ENCODE measurements at places on chromosomes 2 and 18.
A peak's percentile ranks its signal among the peaks of the same experiment; 100 is the strongest.

DNA sequence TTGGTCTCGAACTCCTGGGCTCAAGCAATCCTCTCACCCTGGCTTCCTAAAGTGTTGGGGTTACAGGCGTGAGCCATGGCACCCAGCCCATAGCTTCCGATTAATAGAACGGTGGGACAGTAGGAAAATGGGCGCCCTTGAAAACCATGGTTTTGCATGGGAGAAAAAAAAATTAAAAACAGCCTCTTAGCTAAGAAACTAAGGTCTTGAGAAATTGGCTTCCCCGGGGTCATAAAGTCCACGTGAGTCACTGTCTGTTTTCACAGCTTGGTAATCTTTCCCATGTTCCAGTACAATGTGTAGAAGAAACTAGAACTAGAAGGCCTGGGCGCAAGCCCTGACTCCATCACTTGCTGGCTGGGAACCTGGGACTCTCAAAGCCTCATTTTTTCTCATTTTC lies 20.7 kb downstream of the B3GNT2 start:
- no peak for DNase-seq

- no peak for DNase-seq
Measured at GRCh38 chr2:1749489-1750119, 5.3 kb upstream of the PXDN start.

GRCh38 chr2:985317-985898 lies 34.8 kb downstream of the SNTG2 start:
- no peak for DNase-seq

GRCh38 chr2:161237392-161238264 lies 70.6 kb upstream of the PSMD14 start:
- peak; percentile 63 for DNase-seq

- DNase-seq: no peak
Measured at GRCh38 chr2:46135228-46135855, 161.9 kb upstream of the EPAS1 start.

- no peak for DNase-seq
Measured at GRCh38 chr2:124145982-124146381, 120.9 kb downstream of the CNTNAP5 start.

DNA sequence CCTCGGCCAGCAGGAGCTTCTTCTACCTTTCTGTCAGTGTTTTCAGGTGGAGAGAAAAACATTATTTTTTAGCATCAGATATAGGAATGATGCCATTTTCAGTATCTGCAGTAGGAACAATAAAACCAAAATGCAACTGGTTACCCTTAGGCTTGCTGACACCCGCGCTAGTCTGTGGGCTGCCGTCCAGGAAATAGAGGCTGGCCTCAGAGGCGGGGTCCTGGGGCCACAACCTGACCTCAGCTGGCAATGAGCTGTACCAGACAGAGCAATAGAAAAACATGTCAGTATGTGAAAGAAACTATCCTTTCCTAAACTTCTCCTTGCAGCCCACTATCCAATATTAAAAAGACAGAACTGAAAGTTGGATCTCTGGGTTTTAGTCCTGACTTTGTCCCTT lies 4.6 kb upstream of the ST6GAL2 start:
- DNase-seq: no peak

DNA sequence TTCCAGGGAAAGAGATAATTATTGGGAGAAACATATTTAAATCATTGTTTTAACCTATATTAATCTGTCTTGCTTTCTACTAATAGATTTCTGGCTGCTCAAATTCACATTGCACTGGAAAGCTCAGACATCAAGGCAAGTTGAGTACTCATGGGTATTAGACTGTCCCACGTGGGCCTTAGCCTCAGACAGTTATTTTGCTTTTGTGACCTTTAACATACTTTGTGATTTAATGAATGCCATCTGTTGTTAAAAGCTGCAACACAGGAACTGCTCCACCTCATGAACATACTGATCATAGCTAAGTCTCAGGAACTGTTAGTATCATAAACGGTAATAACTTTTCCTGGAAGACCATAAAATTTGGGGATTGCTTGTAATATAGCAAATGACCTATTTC lies 2.7 kb upstream of the LCT start:
- DNase-seq: no peak

DNA sequence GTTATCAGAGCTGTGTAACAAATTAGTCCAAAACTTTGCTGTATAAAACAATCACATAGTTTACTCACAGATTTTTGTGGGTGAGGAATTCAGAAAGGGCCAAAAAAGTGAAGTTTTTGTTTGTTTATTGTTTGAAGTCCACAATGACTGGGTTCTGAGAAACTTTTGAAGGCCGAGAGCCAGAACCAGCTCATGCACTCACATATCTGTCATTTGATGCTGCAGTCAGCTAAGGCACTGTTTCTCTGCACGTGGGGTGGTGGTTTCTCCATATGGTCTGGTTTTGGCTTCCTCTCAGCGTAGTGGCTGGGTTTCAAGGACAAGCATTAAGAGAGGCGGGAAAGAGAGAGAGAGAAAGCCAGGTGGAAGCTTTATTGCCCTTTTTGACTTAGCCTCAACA lies 131.8 kb downstream of the TWIST2 start:
- DNase-seq: no peak

DNA sequence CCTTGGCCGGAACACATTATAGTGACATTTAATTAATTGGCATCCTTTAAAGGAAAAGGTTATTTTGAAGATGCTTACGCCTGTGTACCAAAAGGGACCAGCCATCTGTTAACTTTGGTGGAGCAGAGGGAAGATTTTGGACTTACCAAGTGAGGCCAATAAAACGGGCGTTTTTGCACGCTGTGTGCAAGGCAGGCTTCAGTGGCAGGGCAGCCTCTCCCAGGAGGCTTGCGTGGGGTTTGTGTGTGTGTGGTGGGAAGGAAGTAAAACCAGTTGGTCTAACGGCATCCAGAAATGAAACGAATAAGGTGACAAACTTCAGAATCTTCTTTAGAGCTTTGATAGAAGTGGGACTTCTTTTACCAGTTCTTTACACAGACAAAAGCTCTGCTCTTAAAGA lies 191.7 kb downstream of the PRKCE start:
- no peak for DNase-seq

GRCh38 chr18:12703664-12704063 lies 822 bp downstream of the PSMG2 start:
- DNase-seq: no peak

- DNase-seq: no peak
Measured at GRCh38 chr2:120476141-120476540, 130.2 kb downstream of the INHBB start.

- no peak for DNase-seq
Measured at GRCh38 chr2:108905906-108906305, 83.1 kb downstream of the EDAR start.

GRCh38 chr2:10267551-10268465 lies 34.9 kb upstream of the HPCAL1 start:
- no peak for DNase-seq

DNA sequence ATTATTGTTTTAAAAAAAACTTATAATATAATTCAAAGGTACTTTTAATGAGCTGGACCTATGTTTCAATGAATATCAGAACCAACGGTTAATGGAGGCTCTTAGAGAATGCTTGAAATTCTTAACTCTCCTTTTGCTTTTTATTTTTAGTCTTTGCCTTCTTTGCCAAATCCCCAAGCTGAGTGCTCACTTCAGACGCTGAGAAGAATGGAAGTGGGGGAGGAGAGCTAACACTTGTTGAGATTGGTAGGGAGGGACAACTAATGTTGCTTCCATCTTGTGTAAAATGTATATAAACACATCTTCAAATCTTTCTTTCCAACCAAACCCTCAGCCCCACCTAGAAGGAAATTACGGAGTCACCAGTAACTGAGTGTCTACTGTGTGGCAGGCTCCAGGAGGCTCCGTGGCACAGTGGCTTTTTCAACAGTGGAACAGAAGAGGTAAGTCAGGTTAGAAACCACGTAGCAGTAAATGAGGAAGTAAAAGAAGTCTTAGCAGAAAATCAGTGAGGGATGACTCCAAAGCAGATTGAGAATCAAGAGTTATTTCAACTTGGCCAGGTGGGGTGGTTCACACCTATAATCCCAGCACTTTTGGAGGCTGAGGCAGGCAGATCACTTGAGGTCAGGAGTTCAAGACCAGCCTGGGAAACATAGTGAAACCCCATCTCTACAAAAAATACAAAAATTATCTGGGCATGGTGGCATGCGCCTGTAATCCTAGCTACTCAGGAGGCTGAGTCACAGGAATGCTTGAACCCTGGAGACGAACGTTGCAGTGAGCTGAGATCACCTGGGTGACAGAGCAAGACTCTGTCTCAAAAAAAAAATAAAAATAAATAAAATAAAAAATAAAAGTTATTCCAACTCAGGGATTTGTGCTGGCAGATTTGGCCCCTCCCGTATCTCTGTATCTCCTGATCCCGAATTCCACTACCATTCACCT lies 45.0 kb upstream of the CREB1 start:
- no peak for DNase-seq

DNA sequence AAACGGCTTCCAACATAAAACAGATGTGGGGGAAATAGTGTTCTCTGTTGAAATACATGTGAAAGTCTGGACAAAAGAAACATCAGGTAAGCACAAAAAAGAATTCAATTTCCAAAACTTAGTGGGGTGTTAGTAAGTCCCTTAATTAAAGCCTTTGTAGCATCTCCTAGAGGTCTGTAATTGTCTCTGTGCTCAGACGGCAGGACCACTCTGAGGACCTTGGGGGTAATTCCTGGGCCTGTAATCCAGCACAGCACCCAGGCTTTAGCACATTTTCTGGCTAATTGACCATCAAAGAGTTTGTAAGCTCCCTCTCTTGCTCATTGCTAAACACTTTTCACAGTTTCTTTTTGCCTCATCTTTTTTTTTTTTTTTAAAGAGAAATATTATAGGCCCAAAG lies 80.3 kb downstream of the FARSB start:
- no peak for DNase-seq

DNA sequence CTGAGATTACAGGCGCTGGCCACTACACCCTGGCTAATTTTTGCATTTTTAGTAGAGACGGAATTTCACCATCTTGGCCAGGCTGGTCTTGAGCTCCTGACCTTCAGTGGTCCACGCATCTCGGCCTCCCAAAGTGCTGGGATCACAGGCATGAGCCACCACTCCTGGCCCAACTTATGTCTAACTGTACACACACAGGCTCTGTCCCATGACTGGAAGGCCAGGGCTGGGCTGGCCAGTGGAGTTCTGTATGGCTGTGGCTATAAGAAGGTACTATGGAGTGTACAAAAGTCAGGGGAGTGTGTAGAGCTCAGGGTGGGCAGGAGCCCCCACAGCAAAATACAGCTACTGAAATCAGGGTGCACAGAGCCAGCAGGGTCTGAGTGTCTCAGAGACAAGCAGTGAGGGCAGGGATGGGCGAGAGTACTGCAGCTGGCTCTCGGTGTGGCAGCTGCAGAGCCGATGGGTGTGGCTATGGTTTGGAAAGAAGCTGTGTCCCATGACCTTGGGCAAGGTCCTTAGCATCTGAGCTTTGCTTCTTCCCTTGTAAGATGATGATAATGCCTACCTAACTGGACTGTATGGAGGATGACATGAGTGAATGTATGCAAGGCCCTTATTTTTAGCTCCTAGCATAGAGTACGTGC lies 10.4 kb upstream of the MSGN1 start:
- no peak for DNase-seq

GRCh38 chr2:171347591-171348032 lies 86.2 kb downstream of the METTL8 start:
- DNase-seq: peak; percentile 7

GRCh38 chr2:46848447-46848846 lies 67.2 kb downstream of the MCFD2 start:
- no peak for DNase-seq

DNA sequence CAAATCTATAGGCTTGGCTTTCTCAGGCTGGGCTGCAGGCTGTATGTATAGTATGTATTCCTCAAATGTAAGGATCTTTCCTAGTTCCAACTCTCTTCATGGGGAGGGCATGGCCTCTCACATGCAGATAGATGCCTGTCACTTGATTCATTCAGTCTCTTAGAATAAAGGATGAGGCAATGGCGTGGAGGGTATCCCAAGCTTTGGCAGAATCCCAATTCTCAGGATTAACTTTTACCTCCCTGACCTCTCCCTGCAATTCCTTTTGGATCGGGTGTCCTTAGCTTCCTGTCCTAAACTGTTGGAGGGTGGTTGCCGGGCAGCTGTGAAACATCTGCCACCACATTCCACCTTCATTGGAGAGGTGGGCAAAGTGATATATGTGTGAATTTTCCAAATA lies 80.3 kb downstream of the INSIG2 start:
- DNase-seq: no peak

GRCh38 chr2:229486673-229487072 lies 215.6 kb upstream of the PID1 start:
- DNase-seq: no peak
